Stimulated activated CD8-positive, alpha-beta memory T cell treated with anti-CD3 and anti-CD28 coated beads, Interleukin-12 subunit alpha, Interleukin-12 subunit beta, amount 100 ng/mL, for 1 hour (primary cell): ENCODE measurements at places on chromosomes 12 and 14.

- no peak for DNase-seq
Observed at GRCh38 chr12:120247621-120248030, 17.9 kb downstream of the PXN start.

DNA sequence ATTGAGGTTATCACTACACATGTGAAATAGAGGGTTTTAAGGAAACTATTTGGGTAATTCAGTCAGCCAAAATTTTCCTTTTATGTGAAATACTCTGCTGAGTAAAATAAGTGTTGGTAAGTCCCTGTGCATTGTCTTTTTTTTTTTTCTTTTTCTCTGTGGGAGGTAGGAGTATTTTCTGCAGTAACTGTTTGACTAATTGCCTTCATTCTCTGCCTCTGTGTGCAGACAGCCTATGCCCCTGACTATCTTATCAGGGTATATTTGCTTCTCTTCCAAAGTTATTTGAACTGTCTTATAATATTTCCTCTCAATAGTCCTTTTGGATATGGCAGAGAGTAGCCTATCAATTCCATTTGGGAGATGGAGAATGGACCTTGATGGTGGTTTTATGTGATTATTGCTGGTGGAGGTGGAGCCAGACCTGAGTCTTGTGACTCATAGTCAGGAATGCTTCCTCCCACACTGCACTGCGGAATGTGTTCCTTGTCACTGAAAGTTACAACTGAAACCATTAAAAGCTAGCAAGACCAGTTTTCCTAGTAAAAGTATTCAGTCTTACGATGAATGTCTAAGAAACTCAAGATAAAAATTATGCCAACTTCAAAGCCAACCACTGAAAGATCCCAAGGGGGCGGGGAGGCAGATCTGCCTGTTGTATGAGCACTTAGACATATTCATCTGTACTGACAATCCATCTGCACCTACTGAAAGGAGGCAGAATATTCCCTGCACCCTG, 40.9 kb upstream of the STXBP6 start:
- DNase-seq: no peak

DNA sequence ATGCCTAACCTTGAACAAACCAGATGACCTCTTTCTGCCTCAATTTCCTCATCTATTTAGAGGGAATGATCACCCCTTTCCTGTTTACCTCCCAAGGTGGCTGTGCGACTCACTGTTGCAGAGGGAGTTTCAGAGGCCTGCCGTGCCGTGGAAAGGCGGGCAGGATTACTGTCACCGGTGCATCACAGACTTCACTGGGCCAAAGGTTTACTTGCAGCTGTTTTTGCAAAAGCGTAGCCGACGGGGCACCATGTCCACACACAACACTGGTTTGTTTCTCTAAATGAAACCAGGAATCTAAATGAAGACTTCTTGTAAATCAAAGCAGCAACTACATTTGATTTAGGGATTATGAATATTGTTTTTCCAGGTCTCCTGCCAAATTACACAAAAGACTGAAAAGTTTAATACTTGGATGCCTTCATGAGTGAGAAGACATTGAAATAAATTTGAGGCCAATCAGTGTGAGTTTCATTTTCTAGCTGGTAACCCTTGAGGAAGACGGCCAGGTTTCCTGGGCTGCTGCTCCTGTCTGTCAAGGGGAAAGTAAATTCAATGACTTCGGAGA, 696.1 kb upstream of the TMEM132C start:
- DNase-seq: no peak

DNA sequence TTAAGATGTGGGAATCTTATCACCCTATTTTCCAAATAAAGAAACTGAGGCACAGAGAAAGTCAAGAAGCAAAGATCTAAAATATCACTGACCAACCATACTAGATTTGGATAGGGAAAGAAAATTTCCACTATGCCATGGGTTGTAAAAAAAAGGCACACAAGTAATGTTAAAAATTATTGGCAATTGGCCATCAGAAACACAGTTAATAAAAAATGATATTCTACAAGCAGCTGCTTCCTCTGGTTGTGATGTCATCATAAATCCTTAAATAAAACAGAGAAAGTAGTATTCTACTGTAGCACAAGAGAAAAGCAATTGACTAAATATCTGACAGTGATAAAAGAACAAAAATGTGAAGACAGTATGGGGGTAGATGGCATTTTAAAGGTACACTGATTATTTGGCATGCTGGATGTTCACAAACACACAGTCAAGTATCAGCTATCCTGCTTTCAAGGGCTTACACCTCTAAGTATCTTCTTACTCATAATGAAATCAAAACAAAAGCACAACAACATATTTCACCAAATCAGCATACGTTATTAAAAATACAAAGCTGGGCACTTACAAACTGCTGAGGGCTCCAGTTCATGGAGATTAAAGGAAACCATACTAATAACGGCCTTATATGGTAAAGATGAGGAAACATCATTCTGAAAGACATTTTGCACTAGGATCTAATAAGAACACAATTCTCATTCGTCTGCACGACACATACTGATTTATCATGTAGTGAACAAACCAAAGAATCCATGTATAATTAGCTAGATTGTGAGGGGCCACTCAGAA, 45.7 kb downstream of the CORO1C start:
- DNase-seq: no peak

DNA sequence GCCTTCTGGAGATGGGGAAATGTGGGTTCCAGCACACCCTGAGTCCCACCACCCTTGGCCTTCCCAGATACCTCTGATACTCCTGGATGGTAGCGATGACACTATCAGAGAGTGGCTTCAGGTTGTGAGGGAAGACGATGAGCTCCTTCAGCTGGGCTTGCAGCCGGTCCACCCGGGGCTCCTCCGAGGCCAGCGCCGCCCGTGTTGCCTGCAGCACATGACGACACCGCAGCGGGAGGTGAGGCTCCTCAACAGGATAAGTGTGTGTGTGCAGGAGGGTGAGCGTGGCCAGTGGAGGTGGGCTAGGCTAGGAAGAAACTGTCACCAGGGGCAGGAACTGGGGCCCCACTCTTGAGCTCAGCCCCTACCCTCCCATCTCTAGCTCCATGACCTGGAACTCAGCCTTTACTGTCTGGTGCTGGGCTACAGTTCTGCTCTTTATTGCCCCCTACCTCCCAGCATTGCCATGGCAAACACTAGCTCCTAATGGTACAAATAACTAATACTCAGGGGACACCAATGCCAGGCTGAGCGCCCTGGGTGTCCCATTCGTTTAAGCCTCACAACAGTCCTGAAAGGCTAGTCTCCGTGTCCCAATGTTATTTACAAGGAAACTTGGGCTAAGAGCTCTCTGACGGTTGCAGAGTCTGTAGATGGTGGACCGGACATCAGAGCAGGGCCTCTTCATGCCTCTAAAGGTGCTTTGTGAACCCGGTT, 64.1 kb downstream of the SYNE3 start:
- no peak for DNase-seq

- DNase-seq: no peak
Observed at GRCh38 chr14:89294872-89295271, 122.2 kb downstream of the FOXN3 start.

DNA sequence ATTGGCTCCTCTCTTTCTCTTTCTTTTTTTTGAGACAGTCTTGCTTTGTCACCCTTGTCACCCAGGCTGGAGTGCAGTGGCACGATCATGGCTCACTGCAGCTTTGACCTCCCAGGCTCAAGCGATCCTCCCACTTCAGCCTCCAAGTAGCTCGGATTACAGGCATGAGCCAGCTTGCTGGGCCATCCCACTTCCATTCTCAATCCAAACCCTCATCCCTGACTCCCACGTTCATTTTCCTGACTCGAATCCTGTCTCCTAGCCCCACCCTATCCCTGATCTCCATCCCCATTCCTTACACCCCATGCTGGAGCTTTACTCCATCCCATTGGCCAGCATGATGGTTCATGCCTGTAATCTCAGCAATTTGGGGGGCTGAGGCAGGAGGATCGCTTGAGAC, 7.8 kb downstream of the SPRYD4 start:
- DNase-seq: no peak

GRCh38 chr14:93094121-93094918, 21.4 kb downstream of the ITPK1 start:
- DNase-seq: no peak

- no peak for DNase-seq
Observed at GRCh38 chr14:34501004-34501580, 38.4 kb downstream of the EAPP start.

GRCh38 chr14:20692116-20692751, 3.7 kb downstream of the ANG start:
- DNase-seq: no peak

GRCh38 chr12:88750867-88751543, 170.7 kb upstream of the KITLG start:
- no peak for DNase-seq

DNA sequence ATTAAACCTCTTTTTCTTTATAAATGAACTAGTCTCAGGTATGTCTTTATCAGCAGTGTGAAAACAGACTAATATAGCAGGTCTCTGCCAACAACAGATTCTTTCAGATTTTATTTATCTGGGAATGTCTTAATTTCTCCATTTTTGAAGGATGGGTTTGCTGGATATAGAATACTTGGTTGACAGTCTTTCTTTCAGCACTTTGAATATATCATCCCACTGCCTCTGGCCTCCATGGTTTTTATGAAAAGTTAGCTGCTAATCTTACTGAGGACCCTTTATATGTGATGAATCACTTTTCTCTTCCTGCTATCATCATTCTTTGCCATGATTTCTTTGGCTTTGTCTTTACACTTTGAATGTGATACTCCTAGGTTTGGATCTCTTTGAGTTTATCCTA, 148.0 kb downstream of the ANO6 start:
- no peak for DNase-seq

GRCh38 chr14:71659159-71659558, 273.1 kb upstream of the RGS6 start:
- DNase-seq: no peak

DNA sequence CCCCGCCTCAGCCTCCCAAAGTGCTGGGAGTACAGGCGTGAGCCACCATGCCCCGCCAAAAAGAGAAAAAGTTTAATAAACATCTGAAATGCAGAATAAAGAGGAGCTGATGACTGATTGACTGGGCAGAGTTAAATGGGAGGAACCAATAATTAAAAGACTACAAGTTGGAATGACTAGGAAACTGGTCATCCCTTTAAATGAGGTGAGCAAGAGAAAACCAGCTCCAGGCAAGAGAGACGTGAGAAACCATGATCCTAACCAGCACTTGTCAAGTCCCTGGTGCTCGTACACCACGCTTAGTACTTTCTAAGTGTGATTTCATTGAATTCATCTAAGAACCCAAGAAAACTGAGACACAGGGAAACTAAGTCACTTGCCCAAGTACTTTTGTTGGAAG, 47.9 kb downstream of the MAP1LC3B2 start:
- no peak for DNase-seq

GRCh38 chr12:124327362-124328043, 32.6 kb downstream of the RFLNA start:
- no peak for DNase-seq

- DNase-seq: no peak
Observed at GRCh38 chr12:76277480-76277879, 70.7 kb downstream of the BBS10 start.

- no peak for DNase-seq
Observed at GRCh38 chr14:78005325-78005724, 164.8 kb upstream of the NRXN3 start.

- no peak for DNase-seq
Observed at GRCh38 chr12:66280561-66280960, 21.7 kb upstream of the HELB start.

DNA sequence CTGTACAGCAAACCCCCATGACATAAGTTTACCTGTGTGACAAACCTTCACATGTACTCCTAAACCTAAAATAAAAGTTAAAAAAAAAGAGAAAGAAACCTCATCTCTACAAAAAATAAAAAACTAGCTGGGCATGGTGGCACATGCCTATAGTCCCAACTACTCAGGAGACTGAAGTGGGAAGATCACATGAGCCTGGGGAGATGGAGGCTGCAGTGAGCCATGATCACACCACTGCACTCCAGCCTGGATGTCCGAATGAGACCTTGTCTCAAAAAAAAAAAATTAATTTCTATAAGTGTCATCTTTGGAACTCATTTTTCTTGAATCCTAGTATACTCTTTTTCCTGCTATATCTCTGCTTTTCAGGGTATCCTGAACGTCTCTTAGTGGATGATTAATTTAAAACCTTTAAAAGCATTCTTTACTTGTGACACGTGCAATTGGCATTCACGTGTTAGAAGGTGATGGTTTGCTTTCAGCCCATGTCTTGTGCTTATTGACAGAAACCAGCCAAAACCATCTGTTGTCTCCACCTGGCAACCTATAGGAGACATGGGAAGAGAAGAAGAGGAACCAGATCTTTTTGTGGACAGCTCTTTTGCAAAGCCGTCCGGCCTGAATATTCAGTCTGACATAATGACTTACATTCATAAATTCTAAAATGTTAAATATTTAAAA, 30.6 kb upstream of the PPFIBP1 start:
- no peak for DNase-seq

DNA sequence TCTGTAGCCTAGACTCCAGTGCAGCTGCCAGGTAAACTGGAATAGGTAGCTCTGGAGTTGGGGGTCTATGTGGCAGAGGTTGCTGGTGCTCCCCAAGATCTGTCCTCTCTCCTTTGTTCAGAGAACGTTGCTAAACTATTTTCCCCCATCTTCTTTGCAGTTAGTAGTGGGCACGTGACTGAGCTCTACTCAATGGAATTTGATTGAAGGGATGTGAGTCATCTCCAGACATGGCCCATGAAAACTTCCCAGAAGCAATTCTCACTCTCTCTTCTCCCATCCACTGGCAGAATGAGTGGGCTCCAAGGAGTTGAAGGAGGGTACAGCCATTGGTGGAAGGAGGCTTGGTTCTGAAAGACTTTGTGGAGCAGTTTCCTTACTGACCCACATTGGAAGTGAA, 44.0 kb downstream of the PAH start:
- DNase-seq: no peak

DNA sequence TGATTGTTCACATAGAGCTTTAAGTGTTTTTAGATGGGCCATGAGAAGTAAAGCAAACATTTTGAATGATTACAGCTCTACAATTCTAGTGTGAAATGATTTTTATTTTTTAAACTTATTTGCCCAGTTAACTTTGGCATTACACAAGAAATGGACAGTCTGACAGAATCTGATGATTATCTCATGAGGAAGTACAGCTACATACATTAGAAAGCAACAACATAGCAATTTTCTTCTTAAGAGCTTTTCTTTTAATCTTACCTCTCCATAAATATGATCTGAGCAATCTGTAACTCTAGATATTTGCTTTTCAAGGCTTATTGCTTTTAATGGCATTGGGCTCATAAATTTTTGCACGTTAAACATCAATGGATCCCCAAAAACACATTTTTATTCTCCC, 26.5 kb upstream of the PPP1R12A start:
- DNase-seq: no peak

GRCh38 chr12:97308576-97309198, 153.9 kb upstream of the RMST start:
- DNase-seq: peak; percentile 1

DNA sequence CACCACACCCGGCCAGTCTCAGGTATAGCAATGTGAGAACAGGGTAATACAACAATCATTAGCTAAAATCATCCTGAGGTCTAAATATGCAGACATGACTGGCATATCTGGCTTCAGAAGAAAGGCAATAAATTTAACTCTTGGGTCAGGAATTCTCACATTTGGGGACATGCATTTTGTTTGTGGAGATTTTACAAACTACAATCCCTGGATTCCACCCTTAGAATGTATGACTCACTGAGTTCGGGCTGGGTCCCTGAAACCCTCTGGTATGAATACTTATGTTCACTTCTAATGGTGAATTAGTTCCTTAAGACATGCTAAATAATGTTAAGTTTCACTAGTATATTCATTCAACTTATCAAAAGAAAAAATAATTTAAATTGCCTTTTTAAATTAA, 98.9 kb upstream of the HMGA2 start:
- no peak for DNase-seq

GRCh38 chr12:73984552-73984951, 553.1 kb upstream of the ATXN7L3B start:
- DNase-seq: no peak

GRCh38 chr12:10557329-10557728, 51.6 kb downstream of the EIF2S3B start:
- no peak for DNase-seq
